Ovary (tissue), 10 donors: ENCODE measurements at places on chromosomes 1 and 21. TPM values are rescaled to one million over a fixed set of nuclear protein-coding genes. Genes with fewer than 3 reads are reported as not detected.

Gene GPX7
- 23.1 TPM for polyA plus RNA-seq

Gene ZNF683
- polyA plus RNA-seq, result 0.15 TPM

Gene CA6
- polyA plus RNA-seq, result not detected

GRCh38 chr1:24374891-24375786 lies 38.4 kb downstream of the STPG1 start:
- H3K4me1 ChIP-seq, result no peaks in the 10 kb centered on the region
- DNase-seq, result no peak
- H3K36me3 ChIP-seq, result no peaks in the 10 kb centered on the region
- H3K27me3 ChIP-seq, result no peaks in the 10 kb centered on the region
- H3K4me3 ChIP-seq, result no peak overlapping the region

Gene IFI44L
- polyA plus RNA-seq, result 36.0 TPM

GRCh38 chr1:191963286-191963685 lies 195.0 kb upstream of the RGS18 start:
- H3K27me3 ChIP-seq, result no peaks in the 10 kb centered on the region
- H3K4me3 ChIP-seq, result no peak overlapping the region
- no peak for DNase-seq

DNA sequence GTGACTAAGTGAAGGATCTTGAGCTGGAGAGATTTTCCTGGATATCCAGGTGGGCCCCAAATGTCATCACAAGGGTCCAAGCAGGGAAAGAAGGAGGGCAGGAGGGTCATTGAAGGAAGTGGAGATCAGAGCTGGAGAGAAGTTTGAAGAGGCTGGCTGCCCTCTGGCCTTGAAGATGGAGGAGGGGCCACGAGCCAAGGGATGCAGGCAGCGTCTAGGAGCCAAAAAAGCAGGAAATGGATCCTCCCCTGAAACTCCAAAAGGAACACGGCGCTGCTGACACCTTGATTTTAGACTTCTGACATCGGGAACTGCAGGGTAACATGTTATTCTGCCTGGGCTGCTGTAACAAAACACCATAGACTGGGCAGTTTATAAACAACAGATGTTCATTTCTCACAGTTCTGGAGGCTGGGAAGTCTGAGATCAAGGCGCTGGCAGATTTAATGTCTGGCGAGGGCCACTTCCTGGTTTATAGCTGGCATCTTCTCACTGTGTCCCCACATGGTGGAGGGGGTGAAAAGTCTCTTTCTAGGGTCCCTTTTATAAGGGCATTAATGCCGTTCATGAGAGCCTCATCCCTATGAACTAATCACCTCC lies 28.8 kb upstream of the ZBTB21 start:
- no peak overlapping the region for H3K4me3 ChIP-seq
- no peak for DNase-seq
- peaks cover 10% of the 10 kb centered on the region for H3K4me1 ChIP-seq

- H3K4me3 ChIP-seq, result peak overlapping the region; percentile 13
- no peak for DNase-seq
- no peaks in the 10 kb centered on the region for H3K4me1 ChIP-seq
- H3K27me3 ChIP-seq, result no peaks in the 10 kb centered on the region
- no peaks in the 10 kb centered on the region for H3K36me3 ChIP-seq
- no peak overlapping the region for H3K27ac ChIP-seq
Observed at GRCh38 chr1:151838222-151839081, 1.2 kb downstream of the C2CD4D start.

GRCh38 chr1:231446138-231446537 lies 24.1 kb upstream of the EGLN1 start:
- no peaks in the 10 kb centered on the region for H3K27me3 ChIP-seq
- H3K27ac ChIP-seq, result no peak overlapping the region

GRCh38 chr1:86207323-86207722 lies 50.8 kb upstream of the COL24A1 start:
- H3K4me3 ChIP-seq, result no peak overlapping the region
- DNase-seq, result no peak
- no peak overlapping the region for H3K27ac ChIP-seq

Gene S1PR1
- polyA plus RNA-seq, result 25.8 TPM

Gene S100B
- 16.8 TPM for polyA plus RNA-seq

Gene RRAGC
- polyA plus RNA-seq, result 19.4 TPM

Gene TMEM39B
- polyA plus RNA-seq, result 7.4 TPM

Gene ESPN
- not detected for polyA plus RNA-seq

GRCh38 chr1:25245809-25246599 lies 1.2 kb downstream of the RSRP1 start:
- H3K4me3 ChIP-seq, result peak overlapping the region; percentile 90
- H3K27me3 ChIP-seq, result no peaks in the 10 kb centered on the region
- peaks cover 2% of the 10 kb centered on the region for H3K4me1 ChIP-seq
- no peaks in the 10 kb centered on the region for H3K36me3 ChIP-seq
- DNase-seq, result no peak

- peaks cover 4% of the 10 kb centered on the region for H3K4me1 ChIP-seq
- H3K27me3 ChIP-seq, result peaks cover 2% of the 10 kb centered on the region
- no peak overlapping the region for H3K4me3 ChIP-seq
- H3K27ac ChIP-seq, result no peak overlapping the region
- DNase-seq, result no peak
Observed at GRCh38 chr1:239302696-239303095, 83.7 kb upstream of the CHRM3 start.

Gene PLPPR4
- 0.05 TPM for polyA plus RNA-seq

GRCh38 chr1:227779685-227780084 lies 35.8 kb upstream of the PRSS38 start:
- H3K27me3 ChIP-seq, result no peaks in the 10 kb centered on the region
- H3K27ac ChIP-seq, result no peak overlapping the region
- DNase-seq, result peak; percentile 24
- no peaks in the 10 kb centered on the region for H3K36me3 ChIP-seq
- no peaks in the 10 kb centered on the region for H3K4me1 ChIP-seq
- H3K4me3 ChIP-seq, result no peak overlapping the region

GRCh38 chr1:227424159-227424680 lies 105.9 kb upstream of the CDC42BPA start:
- H3K36me3 ChIP-seq, result no peaks in the 10 kb centered on the region
- no peak for DNase-seq
- H3K4me3 ChIP-seq, result no peak overlapping the region

Gene ADAM30
- polyA plus RNA-seq, result not detected

GRCh38 chr1:225418598-225418997 lies 9.2 kb downstream of the LBR start:
- no peak overlapping the region for H3K4me3 ChIP-seq
- no peaks in the 10 kb centered on the region for H3K27me3 ChIP-seq
- H3K4me1 ChIP-seq, result no peaks in the 10 kb centered on the region
- no peak for DNase-seq
- no peaks in the 10 kb centered on the region for H3K36me3 ChIP-seq
- H3K27ac ChIP-seq, result no peak overlapping the region
